GM03348 (cell line): ENCODE measurements at places on chromosomes 5 and 9.

DNA sequence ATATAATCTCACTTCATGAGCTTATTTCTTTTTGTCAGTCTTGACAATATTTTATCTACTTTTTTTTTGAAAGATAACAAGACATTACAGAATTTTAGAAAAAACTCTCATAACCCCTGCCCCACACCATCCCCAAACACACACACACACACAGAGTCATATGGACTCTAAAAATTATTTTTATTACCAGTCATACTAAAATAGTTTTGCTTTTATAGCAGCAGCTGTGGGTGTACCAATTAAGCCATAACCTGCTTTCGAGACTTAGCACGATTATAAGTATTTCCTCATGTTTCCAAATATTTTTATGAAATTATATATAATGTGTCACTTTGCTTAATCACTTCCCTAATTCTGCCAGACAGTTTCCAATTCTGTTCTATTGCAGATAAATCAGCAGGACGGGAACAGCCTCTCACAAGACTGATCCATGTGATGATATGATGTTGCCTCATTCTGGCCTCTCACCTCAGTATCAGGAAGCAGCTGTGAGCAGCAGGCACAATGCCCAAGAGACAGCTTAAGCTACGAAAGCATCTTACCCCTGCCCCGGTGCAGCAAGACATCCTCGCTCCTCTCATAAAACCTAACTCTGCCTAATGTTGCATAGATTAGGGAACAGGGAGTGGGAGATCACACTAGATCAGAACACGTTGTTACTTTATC, 7.0 kb downstream of the PDCL start:
- DNase-seq: peak; percentile 23

- no peak for DNase-seq
These were observed 78.4 kb downstream of the TMEM252 start for GRCh38 chr9:68462105-68462775.

DNA sequence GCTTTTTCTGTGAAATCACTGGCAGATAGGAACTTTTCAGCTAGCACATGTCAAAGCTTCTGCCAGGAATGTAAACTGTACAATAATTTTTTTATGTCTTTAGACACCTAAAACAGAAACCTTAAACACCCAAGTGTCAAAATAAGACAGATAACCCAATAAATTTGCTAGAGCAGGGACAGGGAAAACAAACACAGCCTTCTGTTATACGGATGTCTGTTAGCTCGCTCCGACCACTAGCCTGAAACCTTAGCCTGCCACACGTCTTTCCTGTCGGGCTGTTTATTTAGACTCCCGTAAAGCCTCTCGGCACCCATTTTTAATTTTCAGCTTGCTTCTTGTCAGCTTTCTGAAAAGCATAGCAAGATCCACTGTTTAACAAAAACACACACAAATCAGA, 355.4 kb upstream of the SLC24A2 start:
- DNase-seq: no peak

GRCh38 chr5:112921026-112921832, 798 bp downstream of the REEP5 start:
- DNase-seq: peak; percentile 88

- no peak for DNase-seq
These were observed 1164.6 kb upstream of the CDH18 start for GRCh38 chr5:21152611-21153010.

DNA sequence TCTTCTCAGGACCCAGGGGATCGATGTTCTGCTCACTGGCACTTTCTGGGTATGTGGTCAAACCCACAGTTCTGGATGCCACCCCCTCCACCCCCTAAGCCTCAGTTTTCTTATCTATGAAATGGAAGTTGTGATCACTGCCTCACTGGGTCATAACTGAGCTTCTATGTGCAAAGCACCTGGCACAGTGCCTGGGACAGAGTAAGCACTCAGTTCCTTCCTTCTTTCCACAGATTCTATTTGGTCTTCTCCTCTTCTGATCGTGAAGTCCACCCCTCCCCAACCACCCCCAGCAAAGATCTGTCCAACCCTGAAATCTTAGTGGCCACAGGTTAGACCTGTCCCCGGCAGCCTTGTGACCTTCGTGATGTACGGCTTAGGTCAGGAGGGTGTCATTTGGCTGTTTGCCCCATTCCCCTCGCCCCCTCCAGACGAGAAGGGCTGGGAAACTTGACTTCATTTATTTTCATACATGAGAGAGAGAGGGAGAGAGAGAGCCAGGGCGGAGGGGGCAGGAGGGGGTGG, 181.4 kb downstream of the FGF18 start:
- no peak for DNase-seq

- DNase-seq: no peak
These were observed 38.4 kb downstream of the NACC2 start for GRCh38 chr9:136056546-136057235.

DNA sequence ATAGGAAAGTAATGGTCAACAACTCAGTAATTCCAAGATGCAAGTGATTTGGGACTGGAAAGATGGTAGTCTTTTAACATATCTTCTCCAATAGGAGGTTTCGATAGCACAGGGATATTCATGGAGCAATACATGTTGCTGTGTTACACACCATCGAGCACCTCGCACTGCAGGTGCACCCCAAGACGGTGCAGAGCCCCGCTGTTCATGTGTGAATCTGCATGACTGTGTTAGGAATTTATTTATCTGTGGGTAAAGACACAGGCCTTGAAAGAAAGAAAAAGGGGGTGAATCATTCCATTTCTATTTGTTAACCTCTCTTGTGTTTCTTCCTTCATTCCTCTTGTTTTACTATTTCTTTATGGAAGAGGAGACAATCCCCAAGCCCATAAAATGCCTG, 217.1 kb downstream of the EBF1 start:
- DNase-seq: no peak

DNA sequence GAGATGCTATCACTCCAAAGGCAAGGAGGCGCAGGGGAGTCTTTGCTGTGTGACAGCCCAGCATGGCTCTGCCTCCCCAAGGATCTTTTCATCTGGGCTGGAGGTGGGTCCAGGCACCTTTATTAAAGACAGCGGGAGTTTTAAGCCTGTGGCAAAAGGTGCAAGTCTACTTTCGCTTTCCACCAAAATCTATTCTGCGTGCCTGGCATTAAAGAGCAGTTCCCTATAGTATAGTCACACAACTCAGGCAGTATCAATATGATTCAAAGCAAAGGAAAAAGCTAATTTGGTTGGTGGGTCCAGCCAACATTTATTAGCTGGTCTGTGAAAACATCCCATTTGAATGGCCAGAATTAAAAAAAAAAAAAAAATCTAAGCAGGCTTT, 398.7 kb downstream of the EBF1 start:
- DNase-seq: no peak

DNA sequence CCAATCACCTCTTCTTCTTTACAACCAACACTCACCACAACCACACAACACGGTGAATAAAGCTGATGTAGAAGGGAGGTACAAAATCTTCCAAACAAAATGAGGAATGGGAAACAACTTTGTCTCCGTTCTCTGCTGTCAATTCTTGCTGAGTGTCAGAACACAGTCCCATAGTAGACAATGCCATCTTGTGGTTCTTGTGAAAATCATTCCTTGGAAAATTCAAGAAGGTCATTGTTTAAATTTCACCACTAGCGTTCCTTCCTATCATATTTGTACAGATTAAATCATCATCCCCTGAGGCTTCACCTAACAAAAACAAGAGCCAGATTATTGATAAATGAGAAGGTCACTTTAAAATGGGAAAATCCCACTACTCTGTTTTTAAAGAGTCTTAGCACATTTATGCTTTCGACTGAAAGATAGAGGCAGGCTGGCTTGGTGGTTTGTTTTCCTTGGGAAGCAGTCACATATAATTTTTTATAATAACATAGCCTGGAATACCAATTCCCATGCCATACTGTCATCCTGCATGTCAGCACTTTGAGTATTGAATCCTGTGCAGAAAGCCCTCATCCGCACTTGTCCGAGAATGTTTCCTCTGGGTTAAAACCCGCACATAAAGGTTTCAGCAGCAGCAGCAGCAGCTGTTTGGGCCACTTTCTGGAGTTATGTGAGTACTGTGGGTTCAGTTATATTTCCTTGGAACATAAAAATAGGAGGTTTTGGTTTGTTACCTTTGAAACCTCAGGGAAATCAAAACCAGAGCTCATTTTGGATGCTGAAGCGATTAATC, 395.0 kb upstream of the SMARCA2 start:
- DNase-seq: peak; percentile 18

DNA sequence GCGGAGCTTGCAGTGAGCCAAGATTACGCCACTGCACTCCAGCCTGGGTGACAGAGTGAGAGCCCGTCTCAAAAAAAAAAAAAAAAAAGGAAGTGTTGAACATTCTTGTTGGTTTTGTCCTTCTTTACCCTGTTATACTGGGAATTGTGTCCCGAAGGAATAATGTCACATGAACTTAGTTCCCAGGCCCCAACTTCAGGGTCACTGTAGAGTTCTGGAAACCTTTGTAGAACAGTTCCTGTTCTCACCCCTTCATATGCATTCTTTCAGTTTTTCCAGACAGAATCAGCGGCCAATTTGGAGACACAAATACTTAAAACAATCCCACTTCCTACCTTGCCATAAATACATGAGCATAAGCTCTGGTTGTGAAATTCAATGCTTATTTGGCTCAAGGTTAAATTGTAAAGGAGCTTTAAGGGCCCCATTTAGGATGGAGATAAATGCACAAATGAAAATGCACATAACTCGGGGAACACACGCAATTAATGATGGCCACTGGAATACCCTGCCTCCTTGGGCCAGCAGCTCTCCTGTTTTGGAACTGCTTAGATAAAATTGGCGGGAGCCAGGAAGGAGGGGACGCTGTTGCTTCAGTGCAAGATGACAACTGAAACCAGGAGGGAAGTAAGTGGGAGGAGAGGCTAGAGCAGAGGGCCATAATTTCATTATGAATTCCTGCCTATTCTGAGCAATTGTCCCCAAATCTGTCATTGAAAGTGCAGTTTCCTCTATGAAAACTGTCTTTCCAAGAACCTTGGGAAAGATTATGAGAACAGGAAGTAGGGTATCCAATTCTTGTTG, 153.7 kb downstream of the FGF1 start:
- no peak for DNase-seq
